ENCODE measurements at places on chromosomes 13 and 19.

- DNase-seq, result no peak
Observed at GRCh38 chr13:50511877-50512341, 331.6 kb downstream of the DLEU7 start.

GRCh38 chr13:97127842-97128241 is 94.3 kb upstream of the MBNL2 start:
- DNase-seq, result no peak

DNA sequence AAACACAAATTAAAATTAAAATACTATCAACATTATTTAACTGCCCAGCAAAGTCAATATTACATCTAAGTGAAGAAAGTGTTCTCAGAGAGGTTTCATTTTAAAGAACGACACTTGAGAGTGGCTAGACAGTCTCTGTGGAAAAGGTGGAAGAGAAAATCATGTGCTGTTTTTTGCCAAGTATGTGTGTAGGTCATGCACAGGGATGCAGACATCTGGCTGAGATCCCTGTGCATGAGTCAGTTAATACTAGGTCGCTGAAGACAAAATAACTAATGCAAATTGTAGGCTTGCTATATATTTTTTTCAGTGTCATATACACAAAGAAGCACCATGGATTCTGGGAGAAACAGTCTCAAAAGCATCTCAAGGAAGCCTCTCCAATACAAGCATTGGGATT is 44.3 kb upstream of the ENOX1 start:
- no peak for DNase-seq

GRCh38 chr13:98478189-98479129 is 98.4 kb downstream of the STK24 start:
- no peak for DNase-seq

DNA sequence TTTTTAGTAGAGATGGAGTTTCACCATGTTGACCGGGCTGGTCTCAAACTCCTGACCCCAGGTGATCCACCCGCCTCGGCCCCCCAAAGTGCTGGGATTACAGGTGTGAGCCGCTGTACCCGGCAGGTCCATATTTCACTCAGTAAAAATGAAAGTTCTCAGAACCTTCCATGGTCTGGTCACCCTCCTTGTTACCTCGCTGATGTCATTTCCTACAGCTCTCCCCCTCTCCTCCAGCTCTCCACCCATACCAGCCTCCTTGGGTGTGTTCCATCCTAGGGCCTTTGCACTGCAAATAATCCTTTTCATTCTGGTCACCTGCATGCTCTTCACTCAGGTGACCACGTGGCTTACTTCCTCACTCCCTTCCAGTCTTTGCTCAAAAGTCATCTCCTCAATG is 78.2 kb upstream of the TNFSF11 start:
- no peak for DNase-seq

DNA sequence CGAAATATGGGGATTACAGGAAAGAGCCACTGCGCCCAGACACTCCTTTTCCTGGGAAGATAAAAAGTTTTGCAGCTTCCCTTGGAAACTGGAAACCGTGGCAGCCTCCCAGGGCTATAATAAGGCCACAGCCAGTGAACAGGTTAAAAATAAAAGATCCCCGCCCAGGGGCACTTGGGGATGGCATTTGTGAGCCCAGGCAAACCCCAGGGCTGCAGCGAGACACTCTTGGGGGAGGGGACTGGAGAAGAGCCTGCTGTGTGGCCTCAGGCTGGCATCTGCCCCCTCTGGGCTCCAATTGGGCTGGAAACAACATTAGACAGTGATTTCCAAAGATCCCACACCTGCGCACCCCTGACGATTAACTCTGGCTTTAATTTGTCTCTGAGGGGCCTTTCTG is 11.2 kb downstream of the FEM1A start:
- DNase-seq, result no peak

DNA sequence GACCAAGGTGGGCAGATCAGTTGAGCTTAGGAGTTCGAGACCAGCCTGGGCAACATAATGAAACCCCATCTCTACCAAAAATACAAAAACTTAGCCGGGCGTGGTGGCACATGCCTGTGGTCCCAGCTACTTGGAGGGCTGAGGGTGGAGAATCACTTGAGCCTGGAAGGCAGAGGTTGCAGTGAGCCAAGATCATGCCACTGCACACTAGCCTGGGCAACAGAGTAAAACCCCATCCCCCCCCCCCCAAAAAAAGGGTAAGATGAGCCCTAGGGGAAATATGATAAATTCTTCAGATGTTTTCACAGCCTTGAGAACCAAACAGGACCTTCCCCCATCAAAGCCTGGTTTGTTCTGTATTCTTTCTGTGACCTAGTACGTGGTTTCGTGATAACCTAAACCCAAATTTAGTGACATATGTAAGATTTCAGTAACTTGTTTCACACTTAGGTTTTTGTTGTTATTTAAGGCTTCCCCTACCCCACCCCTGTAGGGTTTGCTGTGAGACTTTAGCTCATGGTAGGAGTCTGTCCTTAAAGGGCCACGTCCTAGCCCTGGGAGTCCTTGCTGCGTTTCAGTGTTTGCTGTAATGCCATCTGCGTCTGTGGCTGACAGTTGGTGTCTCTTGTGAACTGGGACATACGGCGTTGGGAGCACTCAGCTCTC is 49.6 kb downstream of the MYO9B start:
- peak; percentile 79 for DNase-seq

DNA sequence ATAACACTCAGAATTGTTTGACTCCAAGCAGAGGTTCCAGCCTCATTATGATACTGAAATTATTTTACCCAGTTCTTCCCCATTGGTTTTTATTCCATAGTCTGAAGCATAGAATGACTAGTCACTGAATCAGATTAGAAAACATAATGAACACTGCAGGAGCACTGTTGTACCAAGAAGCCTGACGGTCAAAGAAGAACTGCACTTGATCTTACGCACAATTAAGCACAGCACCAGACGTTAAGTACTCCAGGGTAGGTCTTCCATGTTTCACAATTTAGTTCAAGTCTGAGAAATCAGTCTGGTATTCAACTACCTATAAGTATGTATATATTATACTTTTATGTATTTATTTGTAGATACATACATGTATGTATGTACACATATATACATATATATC is 973.5 kb upstream of the SPRY2 start:
- no peak for DNase-seq

DNA sequence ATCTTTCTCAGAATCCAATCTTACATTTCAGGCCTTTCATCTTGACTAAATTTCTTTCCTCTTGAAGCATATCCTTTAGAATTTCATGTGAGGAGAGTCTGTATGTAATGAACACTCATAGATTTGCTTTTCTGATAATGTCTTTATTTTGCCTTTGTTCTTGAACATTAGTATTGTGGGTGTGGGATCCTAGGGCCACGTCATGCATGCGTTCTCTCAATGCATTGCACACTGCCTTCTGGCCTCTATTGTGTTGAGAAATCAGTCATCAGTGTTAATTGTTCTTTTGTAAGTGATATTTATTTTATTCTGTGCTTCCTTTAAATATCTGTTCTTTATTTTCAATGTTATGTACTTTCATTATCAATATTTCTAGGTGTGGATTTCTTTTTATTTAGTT is 364.9 kb downstream of the OXGR1 start:
- DNase-seq, result no peak

GRCh38 chr13:77000475-77000874 is 8.6 kb downstream of the CLN5 start:
- DNase-seq, result no peak

DNA sequence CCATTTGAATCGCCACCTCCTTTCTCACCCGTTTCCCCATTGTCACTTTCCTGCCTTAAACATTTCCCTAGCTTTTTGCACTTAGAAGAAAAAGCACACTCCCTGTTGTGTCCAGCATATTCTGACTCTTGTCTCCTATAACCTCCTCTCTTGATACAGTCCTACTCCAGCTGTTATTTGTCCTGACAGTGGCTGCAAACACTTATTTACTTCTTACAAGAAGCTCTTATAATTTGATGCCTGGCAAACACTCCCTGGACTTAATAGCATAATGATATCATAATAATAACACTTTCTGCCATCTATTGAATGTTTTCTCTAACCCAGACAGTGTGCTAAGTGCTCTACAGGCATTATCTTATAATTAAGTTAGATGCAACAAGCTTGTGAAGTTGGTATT is 76.6 kb downstream of the DGKH start:
- no peak for DNase-seq

GRCh38 chr13:38141792-38142191 is 207.9 kb upstream of the UFM1 start:
- DNase-seq, result no peak

DNA sequence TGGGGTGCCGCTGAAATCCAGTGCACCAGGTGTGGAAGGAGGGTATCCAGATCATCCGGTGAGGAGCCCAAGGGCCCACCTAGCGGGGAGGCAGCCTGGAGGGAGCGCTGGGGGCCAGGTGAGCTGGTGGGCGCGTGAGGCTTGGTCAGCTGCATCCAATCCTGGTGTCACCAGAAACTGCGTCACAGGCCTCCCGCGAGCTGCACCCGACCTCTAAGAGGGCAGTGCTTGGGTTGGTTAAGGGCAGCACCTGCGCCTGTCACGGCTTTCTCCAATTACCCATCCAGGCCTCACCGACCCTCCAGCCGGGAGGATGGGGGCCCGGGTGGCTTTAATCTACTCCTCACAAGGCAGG is 284 bp downstream of the RNF17 start:
- no peak for DNase-seq

DNA sequence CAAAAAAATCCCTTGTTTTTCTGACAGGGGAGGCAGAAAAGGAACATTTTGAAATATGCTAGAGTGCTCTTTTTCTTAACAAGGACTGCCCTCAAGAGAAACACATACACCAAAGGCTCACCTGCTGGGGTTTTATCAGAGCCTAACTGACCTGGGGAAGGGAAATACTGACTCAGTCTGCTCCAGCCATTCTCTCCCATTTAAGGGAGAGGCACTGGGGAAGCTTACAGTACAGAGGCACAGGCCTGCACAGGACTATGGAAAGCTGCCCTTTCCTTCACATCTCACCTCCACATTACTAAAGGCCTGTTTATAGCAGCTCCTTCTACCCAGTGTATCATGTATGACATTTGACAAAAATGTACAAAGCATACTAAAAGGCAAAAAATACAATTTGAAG is 30.3 kb downstream of the TNFRSF19 start:
- DNase-seq, result no peak

DNA sequence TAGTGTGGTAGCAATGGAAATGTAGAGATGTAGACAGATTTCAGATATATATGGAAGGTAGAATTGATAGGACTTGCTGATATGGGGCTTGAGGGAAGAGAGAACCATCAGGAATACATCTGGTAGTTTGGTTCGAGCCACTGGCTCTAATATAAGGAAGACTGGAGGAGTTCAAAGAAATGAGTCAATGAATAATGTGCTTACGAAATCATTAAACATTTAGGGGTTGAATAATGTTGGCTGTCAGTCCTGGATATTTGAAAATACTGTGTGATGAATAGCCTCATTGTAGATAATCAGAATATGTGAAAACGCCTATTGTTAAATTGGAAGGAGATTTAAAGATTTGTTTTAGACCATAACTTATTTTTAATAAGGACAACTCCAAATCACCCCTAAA is 21.6 kb downstream of the SGCG start:
- DNase-seq, result no peak

DNA sequence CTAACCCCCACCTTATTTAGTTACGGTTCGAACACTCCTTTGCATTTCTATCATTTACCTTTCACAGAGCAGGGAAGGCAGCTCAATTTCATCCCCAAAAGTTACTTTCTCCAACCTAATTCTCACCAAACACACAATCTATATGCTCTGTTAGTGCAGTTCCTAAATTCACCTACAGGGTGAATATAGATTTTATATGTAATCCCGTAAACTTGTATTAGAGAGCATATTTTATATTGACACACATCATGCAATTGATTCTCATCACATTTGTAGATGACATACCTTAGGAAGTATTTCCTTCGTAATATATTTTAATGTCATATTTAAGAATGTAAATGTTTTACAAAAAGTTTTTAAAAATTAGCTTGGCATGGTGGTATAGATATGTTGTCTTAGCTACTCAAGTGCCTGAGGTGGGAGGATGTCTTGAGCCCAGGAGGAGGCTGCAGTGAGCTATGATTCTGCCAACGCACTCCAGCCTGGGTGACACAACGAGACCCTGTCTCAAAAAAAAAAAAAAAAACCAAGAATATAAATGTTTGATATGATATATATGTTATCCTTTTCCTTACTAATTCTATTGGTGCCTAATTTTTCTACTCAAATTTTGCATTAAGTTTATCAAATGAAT is 57.3 kb upstream of the TNFRSF19 start:
- DNase-seq, result no peak

DNA sequence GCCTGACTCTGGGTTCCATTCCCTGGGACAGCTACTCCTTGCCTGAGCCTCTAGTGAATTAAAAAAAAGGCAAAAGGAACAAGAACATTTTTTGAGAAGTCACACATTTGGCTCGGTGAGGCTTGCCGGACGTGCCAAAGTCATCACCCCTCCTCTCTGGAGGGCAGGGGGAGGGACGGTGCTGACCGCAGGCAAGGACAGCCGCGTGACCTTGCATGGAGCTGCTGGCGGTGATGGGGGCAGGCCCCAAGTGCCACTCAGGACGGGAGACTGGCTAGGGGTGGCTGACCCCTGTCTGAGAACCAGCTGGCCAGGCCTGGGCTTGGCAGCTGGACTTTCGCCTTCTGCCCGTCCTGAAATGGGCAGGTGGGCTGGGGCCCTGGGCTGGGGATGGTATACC is 26.4 kb downstream of the MAP2K2 start:
- DNase-seq, result no peak

DNA sequence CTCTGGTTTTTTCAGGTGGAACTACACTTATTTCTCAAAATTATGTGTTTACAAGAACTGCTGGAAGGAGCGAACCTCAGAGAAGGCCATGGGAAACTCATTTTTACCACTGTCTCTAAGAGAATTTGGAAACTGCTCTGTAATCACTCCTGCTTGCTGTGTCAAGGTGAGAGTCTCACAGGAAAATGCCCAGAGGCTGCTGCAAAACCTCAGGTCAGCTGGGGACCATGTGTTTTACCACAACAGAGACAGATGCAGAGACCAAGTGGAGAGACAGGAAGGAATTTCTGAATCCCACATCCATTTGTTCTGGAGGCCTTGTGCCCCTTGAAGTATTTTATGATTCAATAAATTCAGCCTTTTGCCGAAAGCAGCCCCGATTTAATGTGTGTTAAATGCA is 743.8 kb upstream of the SLC10A2 start:
- no peak for DNase-seq

GRCh38 chr19:623175-623916 is 10.0 kb downstream of the POLRMT start:
- DNase-seq, result no peak

- no peak for DNase-seq
Observed at GRCh38 chr13:68713394-68713793, 1394.2 kb upstream of the ATXN8OS start.

GRCh38 chr19:511101-511851 is 4.0 kb downstream of the TPGS1 start:
- no peak for DNase-seq
